ENCODE measurements at places on chromosomes 13 and 19.

DNA sequence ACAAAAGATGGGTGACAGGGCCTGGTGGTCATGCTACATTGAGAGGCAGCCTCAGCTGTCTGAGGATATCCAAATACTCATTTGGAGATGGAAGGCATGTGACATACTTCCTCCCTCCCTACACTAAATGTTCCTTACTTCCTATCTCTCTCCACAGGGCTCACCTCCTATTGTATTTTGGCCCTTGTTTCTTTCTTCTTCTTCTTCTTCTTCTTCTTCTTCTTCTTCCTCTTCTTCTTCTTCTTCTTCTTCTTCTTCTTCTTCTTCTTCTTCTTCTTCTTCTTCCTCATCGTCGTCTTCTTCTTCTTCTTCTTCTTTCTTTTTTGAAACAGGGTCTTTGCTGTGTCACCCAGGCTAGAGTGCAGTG, 71.8 kb upstream of the POMP start:
- no peak for ATAC-seq

DNA sequence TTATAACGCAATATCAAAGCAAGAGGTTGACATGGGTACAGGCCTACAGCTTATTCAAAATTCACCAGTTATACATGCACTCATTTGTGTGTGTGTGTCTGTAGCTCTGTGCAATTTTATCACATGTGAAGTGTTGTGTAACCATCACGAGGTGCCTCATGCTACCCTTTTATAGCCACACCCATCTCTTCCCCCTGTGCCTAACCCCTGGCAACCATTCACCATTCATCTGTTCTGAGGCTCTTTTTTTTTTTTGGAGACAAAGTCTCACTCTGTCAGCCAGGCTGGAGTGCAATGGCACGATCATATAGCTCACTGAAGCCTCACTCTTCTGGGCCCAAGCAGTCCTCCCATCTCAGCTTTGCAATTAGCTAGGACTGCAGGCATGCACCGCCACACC, 78.4 kb downstream of the DPF1 start:
- no peak for ATAC-seq

DNA sequence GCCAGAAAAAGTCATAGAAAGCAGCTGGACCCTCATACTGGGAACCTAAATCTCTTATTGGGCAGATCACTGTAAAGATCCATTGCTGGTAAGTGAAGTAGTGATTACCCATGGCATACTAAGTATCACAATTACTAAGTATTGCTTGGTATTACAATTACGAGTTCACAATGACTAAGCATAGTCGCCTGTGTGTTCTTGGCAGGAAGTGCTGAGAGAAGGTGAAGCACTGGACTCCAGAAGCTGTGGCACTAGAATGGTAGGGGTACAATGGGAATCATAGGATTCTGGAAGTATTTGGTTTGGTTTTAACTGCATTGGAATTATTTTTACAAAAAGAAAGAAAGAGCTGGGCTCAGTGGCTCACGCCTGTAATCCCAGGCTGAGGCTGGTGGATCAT, 20.3 kb downstream of the LGALS16 start:
- no peak for ATAC-seq

DNA sequence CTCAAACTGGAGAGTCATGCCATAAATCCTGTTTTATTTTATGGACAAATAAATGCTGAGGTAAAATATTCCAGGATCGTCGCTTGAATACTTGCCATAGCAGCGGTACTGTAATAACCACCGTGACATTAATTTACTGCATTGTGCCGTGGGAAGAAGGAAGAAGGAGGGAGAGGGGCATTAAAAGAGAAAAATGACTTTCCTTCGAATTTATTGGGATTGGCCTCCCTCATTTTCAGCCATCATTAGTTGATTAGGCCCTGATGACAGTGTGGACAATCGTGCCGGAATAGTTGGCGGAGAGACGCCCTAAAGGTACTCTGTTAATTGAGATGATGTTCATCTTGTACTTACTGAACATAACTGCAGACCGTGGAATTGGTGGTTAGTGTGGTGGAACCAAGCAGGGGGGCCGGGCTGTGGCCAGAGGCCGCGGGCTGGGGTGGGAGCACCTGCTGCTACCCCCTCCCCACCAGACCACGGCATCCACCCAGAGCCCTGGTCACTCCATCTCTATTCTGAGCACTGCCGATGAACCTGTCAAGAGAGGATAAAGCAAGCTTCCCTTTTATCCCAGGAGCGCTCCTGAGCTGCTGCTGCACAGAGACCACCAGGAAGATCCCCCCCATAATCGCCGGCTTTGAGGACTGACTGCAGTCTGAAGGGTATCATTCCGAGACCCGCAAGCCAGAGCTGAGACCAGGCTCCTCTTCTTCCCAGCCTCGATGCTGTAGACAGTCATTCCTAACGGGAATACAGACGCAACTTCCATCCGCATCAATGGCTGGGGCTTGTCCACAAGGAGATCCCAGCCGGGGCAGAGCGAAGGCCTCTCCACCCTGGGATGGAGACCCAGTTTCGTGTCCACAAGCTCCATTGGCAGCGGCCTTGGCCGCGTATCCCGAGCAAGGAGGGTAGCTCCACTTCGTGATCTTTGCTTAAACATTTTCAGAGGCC, 168.3 kb upstream of the TSHZ3 start:
- no peak for ATAC-seq

DNA sequence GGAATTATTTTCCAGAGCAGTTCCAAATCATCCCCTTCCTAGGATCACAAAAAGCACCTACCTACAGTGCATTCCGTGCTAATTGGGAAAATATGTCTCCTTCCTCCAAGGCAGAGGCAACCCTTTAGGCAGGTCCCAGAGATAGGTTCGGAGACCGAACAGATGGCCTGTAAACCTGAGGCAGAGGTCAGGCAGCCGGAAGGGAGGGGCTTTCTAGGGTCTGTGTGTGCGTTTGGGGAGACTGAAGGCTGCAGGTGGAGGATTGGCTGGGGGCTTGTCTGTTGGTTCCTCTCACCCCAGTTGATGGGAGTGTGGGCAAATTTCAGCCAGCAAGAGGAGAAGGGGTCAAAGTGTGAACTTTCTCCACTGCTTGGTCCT, 7.1 kb downstream of the KCNN4 start:
- ATAC-seq, result no peak

GRCh38 chr19:41753159-41753558, 2.2 kb upstream of the CEACAM6 start:
- peak; percentile 73 for ATAC-seq

DNA sequence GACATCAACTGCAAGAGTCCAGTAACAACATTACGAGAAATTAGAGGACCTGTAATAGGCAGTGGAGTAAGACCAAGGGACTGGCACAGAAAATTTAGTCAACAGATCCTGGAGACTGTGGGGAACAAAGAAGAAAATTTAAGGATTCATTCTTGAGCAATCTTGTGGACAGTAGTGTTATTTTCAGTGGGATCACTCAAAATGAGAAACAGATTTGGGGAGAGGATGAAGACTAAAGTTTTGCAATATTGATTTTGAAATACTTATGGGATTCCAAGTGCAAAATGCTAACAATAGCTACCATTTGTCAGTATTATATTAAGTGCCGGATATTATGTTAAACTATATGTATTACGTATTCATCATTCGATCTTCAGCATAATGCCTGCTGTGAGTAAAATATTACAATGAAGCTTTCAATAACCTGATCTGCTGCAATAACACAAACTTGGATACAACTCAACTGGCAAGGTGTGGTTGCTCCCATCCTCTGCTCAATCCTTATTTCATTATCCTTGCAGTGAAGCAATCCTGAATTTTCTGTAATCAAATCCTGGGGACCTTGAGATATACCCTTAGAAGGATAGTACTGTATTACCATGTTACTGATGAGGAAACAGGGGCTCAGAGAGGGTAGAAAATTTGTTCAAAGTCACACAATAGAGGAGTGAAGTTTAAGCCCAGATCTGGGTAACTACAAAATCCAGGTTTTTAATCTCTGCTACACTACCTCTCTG, 84.2 kb downstream of the SACS start:
- no peak for ATAC-seq

DNA sequence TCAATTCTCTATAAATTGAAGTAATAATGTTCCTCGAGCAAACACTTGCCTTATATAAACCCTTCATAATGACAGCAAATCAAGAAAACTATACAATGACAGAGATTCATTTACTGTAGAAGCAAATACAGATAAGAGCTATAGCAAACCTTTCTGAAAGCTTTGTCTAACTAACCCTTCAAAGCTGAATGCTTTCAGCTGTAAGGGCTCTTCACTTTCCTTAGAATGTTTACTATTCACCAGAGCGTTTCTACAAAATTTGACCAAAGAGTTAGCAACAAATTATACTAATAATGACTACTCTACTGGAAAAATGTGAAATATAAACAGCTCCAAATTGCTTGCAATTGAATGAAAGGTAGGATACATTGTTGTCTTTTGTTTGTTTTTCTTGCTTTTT, 218.1 kb downstream of the SLITRK5 start:
- no peak for ATAC-seq

DNA sequence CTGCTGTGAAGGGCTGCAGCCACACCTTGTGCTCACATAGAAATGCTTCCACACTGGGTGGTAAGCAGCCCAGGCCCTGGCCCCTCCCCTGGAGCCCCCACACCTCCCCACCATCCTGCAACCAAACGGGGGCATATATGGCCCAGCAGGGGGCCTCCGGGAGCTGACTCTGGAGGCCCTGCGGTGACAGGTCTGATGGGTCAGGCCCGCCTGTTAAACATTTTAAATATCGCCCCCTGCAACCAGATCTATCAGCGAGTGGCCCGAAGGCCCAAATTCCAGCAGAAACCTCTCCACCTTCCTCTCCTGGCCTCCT, 48.0 kb upstream of the KATNAL1 start:
- ATAC-seq, result no peak

DNA sequence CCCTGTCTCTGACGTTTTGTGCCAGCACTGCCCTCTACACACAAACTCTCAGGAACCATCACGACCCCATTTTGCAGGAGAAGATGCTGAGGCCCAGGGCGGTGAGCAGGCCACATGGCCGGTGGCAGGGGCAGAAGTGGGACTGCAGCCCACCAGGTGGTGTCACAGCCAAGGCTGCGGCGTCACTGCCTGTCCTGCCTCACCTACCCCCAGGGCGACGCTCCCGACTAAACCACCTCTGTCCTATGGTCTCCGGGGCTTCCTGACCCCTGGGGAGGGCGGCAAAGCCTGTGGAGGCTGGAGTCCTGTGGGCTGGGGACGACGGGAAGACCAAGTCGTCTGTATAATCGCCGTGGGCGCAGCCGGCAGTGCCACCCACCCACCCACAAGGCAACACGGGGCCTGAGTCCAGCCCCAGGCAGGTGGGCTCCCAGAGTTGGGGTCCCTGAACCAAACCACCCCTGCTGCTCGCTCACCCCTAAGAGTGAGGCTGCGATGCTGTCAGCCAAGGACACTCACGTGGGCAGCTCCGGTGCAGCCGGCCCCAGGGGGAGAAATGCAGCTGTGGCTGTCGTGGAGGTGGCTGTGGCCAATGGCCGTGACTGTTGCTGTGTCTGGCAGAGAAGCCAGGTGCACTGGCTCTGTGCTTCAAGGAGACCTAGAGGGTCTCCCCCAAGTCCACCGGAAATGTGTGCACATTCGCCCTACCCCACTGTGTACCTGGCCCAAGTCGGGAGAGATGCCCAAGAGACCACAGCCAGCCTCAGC, 29.7 kb downstream of the RASA3 start:
- ATAC-seq, result no peak

- no peak for ATAC-seq
Observed at GRCh38 chr19:40799558-40800338, 757 bp downstream of the EGLN2 start.

GRCh38 chr13:27599845-27600553, 20.3 kb downstream of the LNX2 start:
- peak; percentile 100 for ATAC-seq

- no peak for ATAC-seq
Observed at GRCh38 chr19:14127929-14128509, 8.4 kb downstream of the ASF1B start.

DNA sequence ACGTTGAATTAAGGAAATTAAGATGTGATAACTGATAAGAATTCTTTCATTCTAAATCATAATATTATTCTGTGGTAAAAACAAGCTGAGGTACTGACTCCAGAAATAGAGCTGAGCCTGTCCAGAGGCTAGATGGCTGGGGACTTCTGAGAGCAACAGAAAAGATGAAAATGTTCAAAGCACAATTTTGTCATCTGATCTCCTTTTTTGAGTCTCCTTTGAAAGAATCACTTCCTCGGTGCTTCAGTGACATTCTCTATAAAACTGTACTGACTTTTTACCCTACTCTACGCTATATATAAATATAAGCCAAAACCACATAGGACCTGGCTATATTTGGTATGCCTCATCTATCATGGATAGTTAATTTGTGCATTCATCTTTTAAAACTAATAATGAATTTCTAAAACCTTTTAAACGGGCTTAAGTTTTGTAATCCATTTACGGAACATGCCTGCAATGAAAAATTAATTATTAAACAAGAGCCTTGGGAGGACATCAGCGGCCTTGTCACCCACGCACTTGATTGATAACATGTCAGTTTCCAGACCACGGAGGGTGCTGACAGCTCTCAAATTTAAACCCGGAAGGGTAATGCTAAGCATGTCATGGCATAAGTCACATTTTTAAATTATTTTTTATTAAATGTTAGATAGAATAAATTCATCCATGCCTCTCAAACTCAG, 235.5 kb downstream of the PCDH9 start:
- ATAC-seq, result no peak

GRCh38 chr13:99655351-99656091, 154.2 kb downstream of the TM9SF2 start:
- ATAC-seq, result no peak

GRCh38 chr13:35994131-35994966, 136.8 kb downstream of the DCLK1 start:
- peak; percentile 92 for ATAC-seq

Measured in SK-N-SH treated with all-trans-retinoic acid at 6 μM for 48 hours (cell line).